CD4-positive, alpha-beta T cell treated with Interleukin-15 for 1 hour (primary cell): ENCODE measurements at places on chromosomes 4 and X.
A peak's percentile ranks its signal among the peaks of the same experiment; 100 is the strongest.

DNA sequence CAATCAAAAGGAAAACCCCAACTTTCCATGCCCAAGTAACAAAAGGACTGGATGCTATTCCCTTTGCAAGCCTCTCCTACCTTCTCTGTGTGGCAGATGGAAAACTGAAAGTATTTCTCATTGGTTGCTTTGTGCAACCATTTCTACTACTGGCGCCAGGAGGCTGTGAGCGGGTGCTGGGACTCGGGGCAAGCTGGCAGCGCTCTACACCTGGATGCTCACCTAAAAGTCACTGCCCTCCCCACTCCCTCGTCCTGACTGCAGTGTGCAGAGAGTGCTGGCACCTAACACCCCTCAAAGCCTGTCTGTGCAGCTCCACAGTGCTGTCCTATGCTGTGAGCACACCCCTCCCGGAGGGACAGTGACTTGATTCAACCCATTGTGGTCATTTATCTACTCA is 54.2 kb upstream of the STS start:
- DNase-seq: no peak

GRCh38 chrX:132565273-132565672 is 76.4 kb upstream of the MBNL3 start:
- no peak for DNase-seq

GRCh38 chr4:154030746-154031145 is 241.9 kb upstream of the SFRP2 start:
- DNase-seq: no peak

DNA sequence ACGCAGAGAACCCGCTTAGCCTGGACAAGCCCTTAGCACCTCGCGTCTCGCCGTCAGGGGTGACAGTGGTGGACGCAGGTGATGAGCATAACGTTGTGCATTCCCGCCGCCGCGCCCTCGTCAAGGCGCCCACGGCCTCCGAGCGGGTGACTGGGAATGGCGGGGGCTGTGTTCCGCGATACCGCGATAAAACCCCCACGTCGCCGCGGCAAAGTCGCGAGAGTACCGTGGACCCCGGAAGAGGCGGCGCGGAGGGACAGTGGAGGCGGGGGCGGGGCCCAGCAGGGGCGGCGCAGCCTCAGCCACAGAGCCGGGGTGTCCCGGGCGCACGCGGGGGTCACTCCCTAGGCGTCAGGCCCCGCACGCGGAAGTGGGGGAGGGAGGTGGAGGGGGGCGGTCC is 53.8 kb downstream of the ZFYVE28 start:
- DNase-seq: peak; percentile 59

GRCh38 chrX:120794525-120794975 is 81.1 kb downstream of the CT47B1 start:
- no peak for DNase-seq

DNA sequence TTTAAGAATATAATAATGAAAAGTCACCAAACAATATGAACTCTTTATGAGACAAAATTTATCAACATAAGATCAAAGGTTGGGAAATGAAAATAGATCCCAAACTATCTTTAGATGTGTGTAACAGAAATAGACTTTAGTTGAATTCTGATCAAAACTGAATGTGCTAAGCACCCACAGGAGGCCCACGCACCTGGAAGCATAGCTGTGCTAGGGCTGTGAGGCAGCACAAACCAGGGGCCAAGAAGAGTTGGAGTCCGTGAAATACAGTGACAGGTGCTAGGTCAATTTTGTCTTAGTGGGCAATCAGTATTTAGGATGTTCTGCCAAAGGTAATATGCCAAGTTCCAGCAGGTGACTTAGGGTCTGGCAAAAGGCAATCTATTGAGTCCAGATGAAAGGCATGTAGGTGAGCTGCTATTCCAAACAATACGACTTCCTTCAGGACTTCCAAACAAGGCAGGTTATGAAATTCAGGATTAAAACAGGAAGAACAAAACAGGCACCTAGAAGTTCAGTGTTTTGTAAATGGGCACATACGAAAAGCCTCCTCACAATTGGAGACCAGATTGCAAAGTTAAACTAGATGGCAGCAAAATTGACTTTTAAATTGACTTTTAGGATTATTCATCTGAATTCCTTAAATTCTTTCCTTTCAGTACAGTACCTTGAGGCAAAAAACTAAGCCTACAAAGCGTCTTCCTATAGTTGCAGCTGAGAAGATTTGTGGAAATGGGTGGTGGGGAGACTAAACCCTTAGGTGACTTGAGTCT is 4.7 kb upstream of the PCDH18 start:
- no peak for DNase-seq

- DNase-seq: no peak
Observed at GRCh38 chrX:131942034-131942433, 81.1 kb upstream of the STK26 start.

- DNase-seq: no peak
Observed at GRCh38 chrX:65035446-65035770, 59.2 kb upstream of the ZC4H2 start.
